ENCODE measurements at places on chromosomes 2 and 18.

DNA sequence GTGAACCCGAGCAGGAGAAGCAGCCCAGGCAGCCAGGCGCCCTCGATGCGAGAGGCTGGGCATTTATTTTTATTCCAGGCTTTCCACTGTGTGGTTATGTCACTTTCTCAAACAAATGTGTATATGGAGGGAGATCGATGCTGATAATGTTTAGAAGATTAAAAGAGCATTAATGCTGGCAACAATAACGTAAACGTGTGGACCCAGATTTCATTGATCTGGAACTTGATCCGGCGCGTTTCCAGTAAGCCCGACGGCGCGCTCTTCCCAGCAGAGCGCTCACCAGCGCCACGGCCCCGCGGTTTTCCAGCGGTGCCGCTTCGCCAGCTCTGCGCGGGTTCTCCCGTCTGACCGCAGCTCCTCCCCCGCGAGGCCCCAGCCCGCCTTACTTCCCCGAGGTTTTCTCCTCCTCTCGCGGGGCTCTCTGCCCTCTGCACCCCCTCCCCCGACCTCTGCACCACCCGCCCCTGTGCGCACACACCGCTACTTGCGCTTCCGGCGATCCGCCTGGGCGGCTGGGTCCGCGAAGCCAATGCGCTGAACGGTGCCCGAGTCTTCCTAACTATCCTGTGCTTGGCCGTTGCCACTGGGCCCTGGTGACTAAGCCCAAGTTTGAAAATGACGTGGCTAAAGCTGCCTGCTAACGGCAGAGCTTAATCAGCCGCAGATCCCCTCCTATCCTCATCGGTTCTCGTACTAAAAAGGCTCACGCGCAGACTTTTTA lies 6.1 kb downstream of the ONECUT2 start:
- no peak for DNase-seq

GRCh38 chr18:34802959-34803358 lies 92.9 kb downstream of the DTNA start:
- DNase-seq = no peak

DNA sequence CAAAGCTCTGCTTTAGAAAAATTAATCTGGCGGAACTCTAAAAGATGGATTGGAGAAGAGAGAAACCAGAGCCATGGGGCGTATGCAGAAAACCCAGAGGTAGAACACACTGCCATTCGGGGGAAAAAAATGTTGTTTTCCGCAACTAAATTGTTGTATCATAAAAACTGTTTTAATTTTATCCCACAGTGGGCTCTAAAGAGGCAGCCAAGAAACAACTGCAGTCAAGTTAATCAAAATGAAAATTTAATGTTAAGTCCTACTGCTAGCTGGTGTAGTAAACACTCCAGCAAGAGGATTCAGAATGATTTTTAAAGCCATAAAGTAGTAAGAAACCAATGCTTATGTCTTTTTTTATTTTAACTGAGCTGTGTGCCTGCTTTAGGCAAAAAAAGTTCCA lies 69.1 kb downstream of the GAREM1 start:
- no peak for DNase-seq

- no peak for DNase-seq
These were observed 58.4 kb downstream of the TMEM247 start for GRCh38 chr2:46537624-46538295.

- no peak for DNase-seq
These were observed 62.9 kb downstream of the MTHFD2 start for GRCh38 chr2:74261204-74261864.

DNA sequence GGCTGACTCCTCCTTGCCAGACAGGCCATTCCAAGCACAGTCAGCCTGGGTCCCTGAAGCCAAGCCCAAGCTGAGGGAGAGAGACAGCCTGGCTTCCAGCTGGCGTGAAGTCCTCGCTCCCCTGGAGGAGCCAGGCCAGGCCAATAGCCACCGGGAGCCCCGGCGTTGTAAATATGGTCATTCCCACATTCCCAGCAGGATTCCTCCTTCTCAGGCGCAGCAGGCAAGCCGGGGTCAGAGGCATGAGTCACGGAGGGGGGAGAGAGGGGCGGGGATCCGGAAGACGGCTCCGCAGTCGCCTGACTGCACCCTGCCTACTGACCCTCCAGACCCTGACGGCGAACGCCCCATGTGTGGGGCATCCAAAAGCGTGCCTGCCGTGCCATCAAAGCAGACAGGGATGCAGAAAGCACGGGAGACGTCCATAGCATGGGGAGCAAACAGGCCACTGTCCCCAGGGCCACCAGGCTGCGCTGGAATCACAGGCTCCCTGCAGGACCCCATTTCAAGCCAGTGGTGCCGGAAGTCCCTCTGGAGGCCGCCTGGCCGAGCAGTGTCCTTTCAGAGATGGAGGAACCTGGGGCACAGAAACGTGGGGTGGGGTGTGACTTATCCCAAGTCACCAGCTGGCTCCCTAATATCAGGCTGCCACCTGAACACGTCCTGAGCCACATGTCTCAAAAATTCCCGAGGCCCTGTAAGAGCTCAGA lies 48.2 kb downstream of the TWIST2 start:
- DNase-seq = peak; percentile 51

DNA sequence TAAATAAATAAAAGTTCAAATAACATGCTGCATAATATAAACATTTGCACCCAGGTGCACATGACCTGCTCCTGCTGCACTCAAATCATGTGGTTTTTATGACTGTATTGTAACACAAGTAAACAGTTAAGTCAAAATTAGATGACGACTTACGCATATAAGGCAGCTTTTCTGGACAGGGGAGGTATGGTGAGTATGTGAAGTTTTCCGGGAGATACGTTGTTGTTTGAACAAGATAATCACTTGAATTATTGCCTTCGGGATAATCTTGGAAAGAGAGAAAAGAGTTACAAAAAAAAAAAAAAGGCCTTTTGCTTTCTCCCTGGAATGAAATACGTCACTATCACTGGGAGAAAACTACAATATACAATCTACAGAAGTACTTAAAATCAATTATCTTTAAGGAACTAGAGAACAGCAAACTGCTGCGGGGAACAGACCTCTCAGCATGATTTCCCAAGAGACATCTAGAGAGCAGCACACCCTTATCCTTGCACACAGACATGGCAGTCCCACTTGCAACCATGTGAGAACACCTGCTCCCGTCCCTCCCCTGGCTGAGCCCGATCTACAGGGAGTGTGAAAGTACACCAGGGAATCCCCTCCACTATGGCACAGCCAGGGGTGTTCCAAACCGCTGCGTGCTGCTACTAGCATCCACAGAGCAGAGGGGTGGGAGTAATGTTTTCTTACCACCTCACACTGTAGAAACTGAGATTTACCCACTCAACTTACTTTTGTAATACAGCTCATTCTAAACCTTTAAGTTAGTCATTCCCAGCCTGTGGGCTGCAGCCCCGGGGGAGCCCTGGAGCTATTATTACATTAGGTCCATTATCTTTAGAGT lies 26.3 kb downstream of the B4GALT6 start:
- DNase-seq = no peak

DNA sequence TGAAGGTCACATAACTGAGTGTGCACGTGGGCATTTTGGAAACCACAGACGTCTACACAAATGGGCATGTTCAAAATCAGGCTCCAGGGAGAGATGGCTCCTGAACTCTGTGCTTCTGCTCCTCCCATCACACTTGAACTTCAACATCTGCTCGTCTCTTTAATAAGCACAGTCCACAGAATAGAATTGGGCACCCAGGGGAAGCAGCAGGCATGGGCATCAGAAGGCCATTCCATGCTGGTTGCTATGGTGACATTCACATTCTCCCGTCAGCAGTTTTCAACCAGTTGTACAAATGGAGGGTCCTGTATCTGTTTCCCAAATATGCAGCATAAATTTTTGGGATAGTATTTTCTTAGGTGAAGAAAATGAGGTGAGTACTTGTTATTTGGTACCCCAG lies 183.7 kb upstream of the COPS8 start:
- no peak for DNase-seq

GRCh38 chr2:15881120-15881433 lies 59.3 kb upstream of the MYCN start:
- DNase-seq = no peak

GRCh38 chr2:109271920-109272319 lies 142.9 kb downstream of the SH3RF3 start:
- no peak for DNase-seq

DNA sequence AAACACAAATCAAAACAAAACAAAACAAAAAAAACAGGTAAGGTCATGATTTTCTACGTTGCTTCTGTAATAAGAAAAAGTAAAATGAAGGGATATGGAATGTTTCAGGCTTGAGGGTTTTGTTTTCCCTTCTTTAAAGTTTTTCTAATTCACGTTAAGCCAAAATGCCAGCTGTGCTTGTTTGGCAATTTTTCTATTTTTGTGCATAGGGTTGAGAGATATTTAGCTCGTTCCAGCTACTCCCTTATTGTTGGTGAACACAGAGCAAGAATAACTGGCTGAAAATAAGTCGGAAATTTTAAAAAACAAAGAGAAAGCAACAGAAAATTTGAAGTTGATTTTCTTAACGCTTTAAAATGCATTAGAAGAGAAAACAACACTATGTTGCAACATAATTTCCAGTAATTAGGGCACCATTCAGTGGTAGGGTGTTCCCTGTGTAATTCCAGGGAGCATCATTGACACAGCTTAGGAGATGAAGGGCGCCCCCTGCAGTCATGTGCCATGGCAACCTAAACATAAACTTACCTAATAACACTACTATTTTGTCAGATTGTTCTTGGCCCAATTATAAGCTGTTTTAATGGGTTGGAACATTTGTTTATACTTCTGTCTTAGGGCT lies 99.5 kb downstream of the DTNA start:
- DNase-seq = peak; percentile 41

DNA sequence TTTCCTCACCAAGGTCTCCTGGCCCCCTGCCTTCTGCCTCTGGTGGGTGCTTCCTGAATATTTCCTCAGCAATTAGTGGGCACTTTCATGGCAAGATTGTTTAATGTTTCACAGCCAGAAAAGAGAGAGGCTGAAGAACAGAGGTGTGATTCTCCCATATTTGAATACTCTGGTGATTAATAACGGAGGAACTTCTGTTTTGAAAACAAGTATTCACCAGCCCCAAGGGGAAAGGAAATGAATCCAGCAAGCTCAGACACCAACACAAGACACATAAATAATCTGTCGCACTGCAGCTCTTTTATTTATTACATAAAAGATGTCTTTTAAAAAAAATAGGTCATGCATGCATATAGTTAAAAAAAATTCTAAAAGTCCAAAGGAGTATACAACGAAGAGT lies 57.7 kb downstream of the MRPL35 start:
- DNase-seq = no peak

DNA sequence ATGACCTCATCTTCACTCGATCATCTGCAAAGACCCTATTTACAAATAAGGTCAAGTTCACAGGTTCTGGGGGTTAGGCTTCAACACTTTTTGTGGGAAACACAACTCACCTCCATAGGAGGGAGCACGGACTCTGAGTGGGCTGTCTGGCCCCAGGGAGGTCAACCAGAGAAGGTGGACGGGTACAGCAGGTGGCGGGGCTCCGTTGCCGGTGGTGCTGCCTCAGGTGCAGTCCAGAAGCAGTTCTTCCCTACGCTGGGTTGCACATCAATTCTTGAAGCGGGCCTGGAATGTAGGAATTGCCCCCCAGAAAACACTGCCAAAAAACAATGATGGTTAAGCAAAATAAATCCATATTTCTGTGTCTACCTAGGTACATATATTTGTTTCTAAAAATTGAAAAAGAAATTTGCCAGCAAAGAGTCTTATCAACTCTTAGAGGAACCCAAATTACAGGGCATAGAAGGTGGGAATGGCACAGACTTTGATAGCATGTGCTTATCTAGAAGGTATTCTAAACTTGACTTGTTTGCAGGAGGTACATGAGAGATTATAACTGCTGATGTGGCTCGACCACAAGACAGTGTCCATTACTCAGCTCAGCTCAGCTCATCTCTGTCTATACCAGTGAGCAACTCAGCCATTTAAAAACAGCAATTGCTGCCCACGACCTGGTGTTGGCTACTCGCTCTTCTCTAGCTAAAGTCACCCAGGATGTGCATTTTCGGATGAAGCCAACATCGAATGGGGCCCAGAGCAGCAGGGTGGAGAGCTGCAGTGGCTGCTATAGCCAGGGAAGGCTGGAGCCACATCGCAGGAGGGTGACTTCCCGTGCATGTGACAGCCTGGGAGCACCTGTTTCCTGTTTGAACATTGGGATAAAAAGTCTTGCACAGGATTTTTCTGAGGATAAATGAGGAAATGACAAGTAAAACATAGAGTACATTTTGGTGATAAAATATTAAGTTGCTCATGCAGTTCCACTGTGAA lies 128.7 kb downstream of the RNF144A start:
- no peak for DNase-seq

- DNase-seq = no peak
These were observed 22.8 kb downstream of the TNS1 start for GRCh38 chr2:217980036-217980435.

DNA sequence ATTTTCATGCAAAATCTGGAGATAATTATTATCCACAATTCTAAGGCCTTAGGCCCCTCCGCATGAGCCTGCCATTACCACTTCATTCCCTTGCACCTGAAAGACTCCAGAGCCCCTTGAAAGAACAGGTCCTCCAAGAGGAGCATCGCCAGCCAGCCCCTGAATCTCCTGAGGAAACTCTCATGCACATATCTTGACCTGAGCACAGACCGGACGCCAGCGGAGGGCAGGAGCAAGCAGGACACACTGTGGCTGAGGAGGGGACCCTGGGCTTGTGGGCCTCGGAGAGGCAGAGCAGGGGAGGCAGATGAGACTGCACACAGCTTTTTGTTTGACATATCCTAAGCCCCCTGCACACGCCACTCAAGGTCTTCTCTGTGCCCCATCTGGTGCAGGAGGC lies 13.6 kb upstream of the ADNP2 start:
- DNase-seq = no peak

- DNase-seq = no peak
These were observed 54.0 kb downstream of the EMILIN2 start for GRCh38 chr18:2900684-2901422.

DNA sequence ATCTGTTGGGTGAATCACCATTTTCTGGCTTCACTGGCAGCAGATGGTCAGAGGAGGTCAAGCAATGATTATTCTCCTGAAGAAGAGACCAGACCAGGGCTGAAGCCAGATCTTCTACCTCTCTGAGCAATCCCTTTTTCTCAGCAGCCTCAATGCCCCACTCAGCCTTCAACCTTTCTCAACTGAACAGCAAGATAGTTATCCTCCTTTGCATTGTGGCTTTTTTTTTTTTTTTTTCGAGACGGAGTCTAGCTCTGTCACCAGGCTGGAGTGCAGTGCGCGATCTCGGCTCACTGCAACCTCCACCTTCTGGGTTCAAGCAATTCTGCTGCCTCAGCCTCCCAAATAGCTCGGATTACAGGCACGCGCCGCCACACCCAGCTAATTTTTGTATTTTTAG lies 50.5 kb downstream of the ZFP36L2 start:
- DNase-seq = no peak

DNA sequence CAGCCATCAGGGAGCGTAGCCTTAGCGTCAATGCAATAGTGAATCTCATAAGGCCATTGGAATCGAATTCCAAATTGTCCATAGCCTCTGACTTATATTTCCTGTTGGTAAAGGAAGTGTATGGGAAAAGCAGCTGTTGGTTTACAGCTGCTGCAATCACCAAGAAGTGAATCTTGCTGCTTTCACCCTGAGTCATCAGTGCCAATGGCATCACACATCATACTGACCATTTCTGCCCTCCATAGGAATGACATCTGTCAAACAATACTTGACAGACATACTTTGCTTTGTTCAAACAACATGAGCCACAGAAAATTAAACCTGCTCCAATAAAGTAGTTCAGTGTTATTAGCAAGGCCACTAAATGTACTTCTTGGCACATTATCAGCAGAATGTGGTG lies 111.2 kb upstream of the KLHL29 start:
- DNase-seq = no peak

- DNase-seq = no peak
These were observed 165.5 kb upstream of the ACVR2A start for GRCh38 chr2:147679191-147679954.
